T-helper 2 cell (primary cell): ENCODE measurements at places on chromosomes 4 and X.

DNA sequence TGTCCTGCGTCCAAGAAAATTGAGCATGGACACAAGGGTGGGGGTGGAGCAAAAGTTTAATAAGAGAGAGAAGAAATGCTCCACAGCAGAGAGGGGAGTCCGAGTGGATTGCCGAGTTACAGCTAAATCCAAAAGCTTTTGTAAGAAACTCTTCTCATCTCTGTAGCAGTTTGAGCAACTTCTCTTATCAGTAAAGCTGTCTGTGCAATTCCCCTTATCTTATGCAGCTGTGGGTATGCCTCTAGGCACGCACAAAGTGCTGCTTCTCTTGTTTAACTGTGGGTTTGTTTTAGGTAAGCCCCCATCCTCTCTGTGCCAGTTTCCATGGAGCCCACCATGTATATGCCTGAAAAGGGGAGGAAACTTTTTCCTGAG, 44.8 kb downstream of the HMGB2 start:
- no peak for DNase-seq

GRCh38 chr4:112377594-112378242, 80.5 kb downstream of the ALPK1 start:
- DNase-seq = no peak

GRCh38 chr4:155974476-155974749, 20.7 kb upstream of the CTSO start:
- DNase-seq = no peak

GRCh38 chrX:54045563-54046228, 1.4 kb upstream of the PHF8 start:
- DNase-seq = no peak

DNA sequence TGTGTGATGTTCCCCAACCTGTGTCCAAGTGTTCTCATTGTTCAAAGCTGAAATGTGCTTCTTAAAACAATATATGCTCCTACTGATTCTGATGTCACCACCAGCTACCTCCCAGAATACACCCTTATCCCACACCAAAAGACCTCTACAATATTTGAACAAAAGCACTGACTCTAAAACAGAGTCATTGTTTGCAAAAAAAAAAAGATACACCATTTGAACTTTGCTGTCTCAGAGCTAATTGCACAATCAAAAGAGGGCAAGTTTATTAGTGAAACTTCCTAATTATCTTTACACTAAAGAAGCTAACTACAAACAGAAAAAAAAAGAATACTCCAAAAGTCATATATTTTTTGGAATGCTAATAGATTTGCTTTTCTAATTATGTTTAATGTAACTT, 34.1 kb upstream of the INTU start:
- DNase-seq = no peak

DNA sequence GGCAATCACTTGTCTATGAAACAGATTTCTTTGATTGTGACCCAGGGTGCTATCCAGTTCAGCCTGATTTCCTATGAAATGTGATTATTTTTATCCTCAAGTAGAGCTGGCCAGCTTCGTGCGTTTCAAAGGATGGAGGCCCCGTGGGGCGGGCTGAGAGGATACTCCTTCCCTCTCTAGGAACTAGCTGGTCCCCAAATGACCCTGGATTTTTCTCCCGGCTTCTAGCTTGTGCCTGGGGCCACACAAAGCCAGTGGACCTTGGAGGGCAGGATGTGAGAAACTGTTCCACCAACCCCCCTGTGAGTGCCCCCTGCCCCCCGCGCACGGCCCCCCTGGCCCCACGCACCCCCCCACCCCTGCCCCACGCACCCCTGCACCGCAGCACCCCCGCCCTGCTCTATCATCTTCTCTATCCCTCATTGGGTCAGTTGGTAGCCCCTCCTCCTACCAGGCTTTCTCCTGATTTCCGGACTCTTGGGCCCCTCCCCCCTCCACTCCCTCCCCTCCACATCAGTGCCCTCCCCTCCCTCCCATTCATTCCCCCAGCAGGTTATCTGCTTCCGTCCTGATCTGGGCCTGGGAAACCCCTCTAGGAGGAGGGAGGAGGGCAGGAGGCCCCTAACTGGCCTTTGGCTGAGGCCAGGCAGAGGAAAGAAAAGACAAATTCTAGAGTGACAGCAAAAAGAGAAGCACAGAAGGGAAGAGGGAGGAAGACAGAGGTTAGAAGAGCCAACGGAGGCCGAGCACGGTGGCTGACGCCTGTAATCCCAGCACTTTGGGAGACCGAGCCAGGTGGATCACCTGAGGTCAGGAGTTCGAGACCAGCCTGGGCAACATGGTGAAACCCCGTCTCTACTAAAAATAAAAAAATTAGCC, 3.3 kb downstream of the XPNPEP2 start:
- no peak for DNase-seq

DNA sequence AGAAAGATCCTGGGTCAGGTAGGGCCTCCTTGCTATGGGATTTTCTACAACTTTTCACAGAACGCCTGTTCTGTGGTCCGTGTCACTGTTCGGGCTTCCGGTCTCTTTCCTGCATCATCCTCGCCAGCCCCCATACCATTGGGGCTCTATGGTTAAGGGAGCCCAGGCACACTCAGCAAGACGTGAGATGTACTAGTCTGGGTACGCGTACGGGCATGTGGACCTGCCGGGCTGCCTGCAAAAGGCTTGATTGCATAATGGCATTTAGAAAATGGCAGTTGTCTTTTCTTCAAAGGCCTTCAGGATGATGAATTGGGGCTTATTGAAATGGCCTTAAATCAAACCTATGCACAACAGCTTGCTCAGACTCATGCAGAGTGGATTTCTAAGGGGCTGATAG, 86.7 kb downstream of the CNGA2 start:
- no peak for DNase-seq

GRCh38 chr4:33160126-33160525, 2440.0 kb downstream of the PCDH7 start:
- DNase-seq = no peak

DNA sequence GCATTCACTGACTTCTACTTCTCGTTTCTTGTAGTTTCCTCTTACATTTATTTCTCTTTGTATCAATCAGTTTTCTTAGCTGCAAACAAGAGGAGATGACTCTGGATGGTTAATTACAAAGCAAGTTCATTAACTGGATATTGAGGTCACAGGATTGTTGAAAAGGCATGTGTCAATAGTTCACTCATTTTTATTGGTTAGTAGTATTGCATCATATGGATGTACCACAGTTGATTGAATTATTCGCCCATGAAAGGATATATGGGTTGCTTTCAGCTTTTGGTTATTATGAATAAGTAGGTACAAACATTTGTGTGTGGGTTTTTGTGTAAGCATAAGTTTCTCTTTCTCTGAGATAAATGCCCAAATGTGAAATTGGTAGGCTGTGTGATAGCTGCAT, 21.8 kb upstream of the ARHGEF6 start:
- no peak for DNase-seq

DNA sequence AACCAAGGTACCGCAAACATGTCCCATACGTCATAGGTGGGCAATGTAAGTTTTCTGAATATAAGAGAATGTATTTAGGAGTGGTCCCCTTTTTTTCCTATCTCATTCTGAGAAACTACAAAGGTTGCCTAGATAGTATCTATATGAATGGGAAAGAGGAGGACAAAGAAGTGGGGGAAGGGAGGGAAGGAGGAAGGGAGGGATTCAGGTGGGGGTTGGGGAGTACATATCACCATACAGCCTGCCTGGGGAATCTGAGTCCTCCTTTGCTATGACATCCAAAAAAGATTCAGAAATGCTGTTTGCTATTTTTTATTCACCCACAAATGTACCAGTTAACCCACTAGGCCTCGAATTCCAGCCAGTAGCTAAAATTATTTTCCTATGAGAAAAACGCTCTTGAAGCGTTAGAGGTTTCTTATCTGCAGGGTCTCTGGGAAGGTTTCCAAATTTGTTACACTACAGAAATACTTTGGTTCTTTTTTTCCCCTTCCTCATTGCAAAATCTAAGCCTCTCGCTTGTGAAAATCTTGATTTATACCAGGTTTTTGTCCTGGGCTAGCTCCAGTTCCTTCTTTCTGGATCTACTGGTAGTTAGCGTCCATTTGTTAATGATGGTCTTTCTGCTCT, 212.9 kb downstream of the NSUN7 start:
- DNase-seq = no peak

DNA sequence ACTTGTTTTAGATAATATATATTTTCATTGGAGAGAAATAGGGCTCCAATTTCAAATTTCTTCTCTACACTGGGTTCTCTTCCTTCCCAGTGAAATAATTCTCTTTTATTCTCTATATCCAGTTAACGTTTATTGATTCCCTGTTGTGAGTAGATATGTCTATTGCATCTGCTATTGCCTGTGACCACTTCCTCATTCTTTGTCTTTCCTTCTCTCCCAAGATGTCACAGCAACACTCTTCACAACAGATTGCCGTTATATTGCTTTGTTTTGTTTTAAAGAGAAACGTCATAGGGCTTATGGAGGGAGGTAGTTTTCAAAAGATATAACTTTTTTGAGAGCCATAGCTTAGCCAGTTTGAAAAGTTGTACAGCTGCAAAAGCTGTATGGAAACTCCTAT, 343.8 kb downstream of the ARHGAP24 start:
- no peak for DNase-seq

DNA sequence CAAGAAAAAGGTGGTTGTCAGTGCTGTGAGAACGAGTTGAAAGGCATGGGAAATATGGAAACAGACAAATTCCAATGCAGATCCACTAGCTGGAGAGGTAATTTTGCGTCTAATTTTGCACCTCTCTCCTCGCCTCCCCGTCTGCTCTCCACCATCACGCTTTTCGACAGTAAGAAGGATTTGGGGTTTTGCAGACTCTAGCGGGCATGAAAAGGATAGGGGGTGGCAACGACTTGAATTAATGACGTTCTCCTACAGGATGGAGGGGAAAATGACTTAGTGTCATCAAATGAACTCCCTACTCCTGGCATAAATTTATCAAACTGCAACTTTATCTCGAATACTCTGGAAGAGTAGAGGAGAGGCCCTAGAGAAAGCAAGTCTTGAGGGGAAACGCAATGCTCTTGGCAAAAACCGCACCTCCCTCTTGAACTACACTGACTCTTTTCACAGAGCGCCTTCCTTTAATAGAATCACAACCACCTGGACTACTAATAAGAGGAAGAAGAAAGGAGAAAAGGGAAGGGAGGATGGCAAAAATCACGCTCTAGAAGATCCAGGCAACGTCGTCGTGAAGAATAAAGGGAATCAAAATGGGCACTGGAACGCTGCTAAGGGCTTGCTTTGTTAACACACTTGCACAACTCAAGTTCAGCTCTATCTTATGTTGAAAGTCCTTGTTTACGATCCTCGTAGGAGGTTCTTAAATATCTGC, 871 bp upstream of the SLITRK2 start:
- DNase-seq = no peak

GRCh38 chr4:151114986-151115385, 15.6 kb downstream of the RPS3A start:
- no peak for DNase-seq

DNA sequence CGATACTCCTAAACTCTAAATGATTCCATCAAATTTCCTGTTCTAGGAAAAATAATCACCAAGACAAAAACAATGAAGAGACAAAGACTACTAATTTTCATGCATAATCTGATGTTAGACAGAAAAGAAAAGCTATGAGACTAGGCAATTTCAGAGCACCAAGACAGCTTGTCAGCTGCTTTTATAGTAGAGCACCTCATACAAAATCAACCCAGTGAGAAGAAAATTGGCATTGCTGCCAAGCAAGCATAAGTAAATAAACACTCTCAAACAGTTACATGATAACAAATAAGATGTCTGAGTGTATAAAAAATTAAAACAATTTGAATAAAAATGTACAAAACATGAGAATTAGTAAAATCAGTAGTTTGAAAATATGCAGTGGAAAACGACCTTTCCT, 1544.6 kb downstream of the C4orf33 start:
- no peak for DNase-seq

DNA sequence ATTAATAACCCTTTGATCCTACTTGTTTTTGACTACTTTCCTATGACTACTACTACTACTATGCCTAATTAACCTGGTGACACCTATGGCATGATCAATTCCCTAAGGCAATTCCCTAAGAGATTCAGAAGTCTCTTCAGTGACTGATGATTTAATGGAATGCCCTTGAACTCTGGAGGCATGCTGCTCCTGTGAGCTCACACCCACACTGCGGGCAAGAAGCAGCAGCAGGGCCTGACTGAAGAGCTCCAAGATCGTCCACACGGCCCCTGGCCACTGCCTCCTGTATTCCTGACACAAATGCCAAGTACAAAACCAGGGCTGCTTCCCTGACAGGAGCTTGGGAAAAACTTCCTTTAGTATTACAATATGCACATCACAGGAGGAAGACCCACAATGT, 74.2 kb upstream of the STS start:
- DNase-seq = no peak

DNA sequence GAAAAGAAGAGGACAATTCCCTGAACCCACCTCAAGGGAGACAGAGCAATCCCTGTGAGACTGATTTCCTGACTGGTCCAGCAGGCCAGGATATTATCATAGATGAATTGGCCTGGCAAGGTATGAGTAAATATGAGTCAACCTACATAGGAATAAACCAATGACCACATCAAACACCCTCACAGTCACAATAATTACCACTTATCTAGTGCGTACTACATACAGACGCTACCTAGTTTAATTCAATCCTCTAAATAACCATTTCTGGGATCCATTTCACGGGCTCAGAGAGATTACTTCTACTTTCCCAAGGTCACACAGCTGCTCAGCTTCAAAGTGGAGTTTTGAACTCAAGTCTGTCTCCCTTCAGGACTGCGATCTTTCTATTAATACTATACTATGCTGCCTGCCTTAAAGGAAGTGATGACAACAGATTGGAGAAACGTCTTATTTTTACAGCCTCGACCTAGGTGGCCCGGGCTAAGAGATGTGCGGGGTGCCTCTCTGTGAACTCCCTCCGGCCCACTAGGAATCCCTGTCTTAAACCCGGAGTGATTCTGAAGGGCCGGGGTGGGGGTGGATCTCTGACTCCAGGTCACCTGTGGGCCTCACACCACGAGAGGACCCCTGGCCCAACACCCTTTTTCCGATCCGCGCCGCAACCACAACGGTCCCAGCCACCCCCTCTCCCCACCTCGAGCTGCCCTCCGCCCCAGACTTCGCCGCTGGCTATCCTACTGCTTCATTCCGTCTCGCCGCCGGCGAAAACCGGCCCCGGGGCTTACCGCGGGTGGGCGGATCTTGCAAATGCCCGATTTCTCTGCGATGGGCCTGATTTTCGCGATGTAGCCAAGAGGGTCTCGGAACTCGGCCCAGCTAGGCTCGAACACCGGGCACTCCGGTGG, 800 bp downstream of the KDM5C start:
- no peak for DNase-seq

GRCh38 chrX:85114171-85114570, 110.5 kb downstream of the APOOL start:
- DNase-seq = no peak

GRCh38 chrX:96436105-96436504, 248.5 kb upstream of the DIAPH2 start:
- DNase-seq = no peak

GRCh38 chr4:184316821-184317220, 99.1 kb upstream of the ENPP6 start:
- DNase-seq = no peak

GRCh38 chr4:146212781-146213180, 1.6 kb upstream of the REELD1 start:
- DNase-seq = no peak

GRCh38 chrX:118129681-118130080, 13.1 kb upstream of the KLHL13 start:
- DNase-seq = no peak

GRCh38 chrX:75229774-75230173, 44.1 kb upstream of the UPRT start:
- peak; percentile 67 for DNase-seq
